DND-41 (cell line): ENCODE measurements at places on chromosomes 16 and 17.

- DNase-seq, result no peak
- peaks cover 11% of the 10 kb centered on the region for H3K4me1 ChIP-seq
- H3K4me3 ChIP-seq, result no peak overlapping the region
- H3K27me3 ChIP-seq, result no peaks in the 10 kb centered on the region
These were observed 18.4 kb upstream of the EXOC7 start for GRCh38 chr17:76121932-76122430.

DNA sequence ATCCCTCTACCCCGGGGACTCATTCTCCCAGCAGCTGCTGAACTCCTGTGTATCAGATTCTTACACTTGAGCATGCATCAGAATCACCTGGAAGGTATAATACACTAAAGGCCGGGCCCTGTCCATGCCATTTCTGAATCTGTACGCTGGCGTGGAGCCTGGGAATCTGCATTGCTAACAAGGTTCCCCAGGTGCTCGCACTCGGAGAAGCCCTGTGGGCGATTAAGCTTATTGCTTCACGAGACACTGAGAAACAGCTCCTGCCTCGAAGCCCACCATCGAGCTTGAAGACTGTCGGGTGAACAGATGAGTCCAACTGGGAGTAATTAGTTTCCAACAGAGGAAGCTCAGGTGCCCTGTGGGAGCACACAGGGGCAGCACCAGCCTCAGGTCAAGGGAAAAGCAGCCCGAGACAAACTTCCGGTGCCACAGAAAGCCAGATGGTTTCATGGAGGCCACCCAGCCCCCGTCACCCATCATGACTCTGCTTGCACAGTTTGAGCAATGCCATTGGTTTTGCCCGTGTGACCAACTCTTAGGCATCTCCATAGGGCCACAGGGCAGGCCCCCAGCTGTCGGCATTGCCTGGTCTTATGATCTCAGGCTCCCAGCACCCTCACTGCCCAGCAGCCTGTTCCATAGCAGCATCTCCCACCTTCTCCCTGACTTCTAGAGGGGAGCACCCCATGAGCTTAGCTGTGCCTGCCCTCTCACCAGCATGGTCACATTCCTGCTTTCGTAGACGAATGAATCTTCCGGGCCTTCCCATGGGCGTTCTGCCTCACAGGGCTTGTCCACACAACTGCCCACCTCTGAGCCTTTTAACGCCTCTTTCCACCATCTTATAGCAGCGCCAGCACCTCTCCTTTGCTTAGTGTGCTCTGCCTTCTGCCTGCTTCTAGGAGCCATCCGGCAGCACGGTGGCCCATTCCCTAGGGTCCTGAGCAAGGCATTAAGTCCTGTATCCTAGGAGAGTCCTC, 10.9 kb downstream of the CTRB2 start:
- H3K27ac ChIP-seq, result no peak overlapping the region
- no peak for DNase-seq
- H3K4me1 ChIP-seq, result peaks cover 4% of the 10 kb centered on the region
- no peaks in the 10 kb centered on the region for H3K27me3 ChIP-seq
- no peaks in the 10 kb centered on the region for H3K36me3 ChIP-seq

DNA sequence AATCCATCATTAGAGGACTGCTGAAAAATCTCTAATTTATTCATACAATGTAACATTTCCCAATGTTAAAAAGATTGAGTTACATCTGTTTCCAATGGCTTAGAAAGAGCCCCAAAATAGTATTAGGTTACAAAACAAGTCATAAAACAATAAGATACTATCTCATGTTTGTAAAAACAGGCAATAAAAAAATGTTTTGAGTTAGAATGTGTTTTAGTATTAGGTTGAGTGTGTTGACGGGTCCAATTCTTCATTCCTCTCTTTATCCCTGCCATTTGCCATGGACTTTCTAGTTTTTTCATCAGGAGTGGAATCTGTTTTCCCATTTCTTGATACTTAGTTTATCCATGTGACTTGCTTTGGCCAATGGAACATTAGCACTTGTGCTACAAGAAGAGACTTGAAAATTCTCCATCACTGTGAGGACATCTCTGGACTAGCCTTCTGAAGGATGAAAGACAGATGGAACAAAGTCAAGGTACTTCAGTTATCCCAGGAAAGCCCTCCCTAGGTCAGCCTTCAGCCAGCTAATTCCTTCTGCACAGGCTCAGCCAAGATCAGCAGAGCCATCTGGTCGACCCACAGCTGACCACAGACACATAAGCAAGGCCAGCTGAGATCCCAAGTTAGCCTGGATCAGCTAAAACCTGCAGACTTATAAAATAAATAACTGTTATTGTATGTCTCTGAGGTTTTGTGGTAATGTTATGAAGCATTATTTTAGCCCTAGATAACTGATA, 83.3 kb downstream of the HS3ST3A1 start:
- H3K27me3 ChIP-seq, result peaks cover 3% of the 10 kb centered on the region
- H3K27ac ChIP-seq, result no peak overlapping the region
- H3K4me3 ChIP-seq, result no peak overlapping the region
- H3K4me1 ChIP-seq, result no peaks in the 10 kb centered on the region
- DNase-seq, result no peak
- no peaks in the 10 kb centered on the region for H3K36me3 ChIP-seq

DNA sequence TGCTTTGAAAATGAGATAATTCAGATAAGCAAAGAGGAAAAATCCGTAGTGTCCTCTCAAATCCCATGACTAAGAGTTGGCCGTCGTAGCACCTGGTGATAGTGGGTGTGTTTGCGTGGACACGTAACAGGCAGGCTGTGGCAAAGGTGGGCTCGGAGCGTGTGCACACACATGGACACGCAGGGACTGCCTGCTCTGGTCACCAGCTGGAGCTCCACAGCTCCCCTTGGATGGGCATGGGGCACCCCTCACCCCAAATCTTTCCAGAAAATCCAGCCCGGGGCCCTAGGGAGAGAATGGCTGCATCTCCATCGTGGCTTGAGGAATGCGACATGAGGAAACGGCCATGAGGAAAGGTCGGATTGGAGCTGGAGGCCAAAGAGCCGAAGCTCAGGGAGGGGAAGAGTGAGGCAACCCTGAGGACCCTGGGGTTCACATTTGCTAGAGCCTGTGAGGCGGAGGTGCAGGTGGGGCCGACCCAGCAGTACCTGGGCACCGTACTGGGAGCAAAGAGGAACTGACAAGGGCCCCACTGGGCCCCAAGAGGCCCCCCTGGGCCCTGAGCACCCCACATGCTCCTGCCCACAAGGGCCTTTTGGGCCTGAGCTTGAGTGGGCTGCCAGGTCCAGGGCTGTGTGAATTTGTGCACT, 51.6 kb downstream of the DNAH17 start:
- H3K36me3 ChIP-seq, result no peaks in the 10 kb centered on the region
- no peaks in the 10 kb centered on the region for H3K4me1 ChIP-seq
- H3K27ac ChIP-seq, result no peak overlapping the region
- H3K4me3 ChIP-seq, result no peak overlapping the region
- DNase-seq, result no peak

- H3K4me3 ChIP-seq, result no peak overlapping the region
- no peak overlapping the region for H3K27ac ChIP-seq
- no peak for DNase-seq
- no peaks in the 10 kb centered on the region for H3K4me1 ChIP-seq
- no peaks in the 10 kb centered on the region for H3K27me3 ChIP-seq
These were observed 26.6 kb upstream of the GSE1 start for GRCh38 chr16:85586380-85587104.

- no peaks in the 10 kb centered on the region for H3K27me3 ChIP-seq
- no peak overlapping the region for H3K4me3 ChIP-seq
- no peak overlapping the region for H3K27ac ChIP-seq
- no peaks in the 10 kb centered on the region for H3K36me3 ChIP-seq
These were observed 11.6 kb downstream of the CDH3 start for GRCh38 chr16:68656751-68657150.

GRCh38 chr17:19664136-19664820, 15.7 kb downstream of the ALDH3A2 start:
- H3K36me3 ChIP-seq, result no peaks in the 10 kb centered on the region
- H3K4me1 ChIP-seq, result no peaks in the 10 kb centered on the region
- H3K27ac ChIP-seq, result no peak overlapping the region

GRCh38 chr17:82385559-82386254, 14.1 kb downstream of the UTS2R start:
- no peak overlapping the region for H3K27ac ChIP-seq
- DNase-seq, result no peak
- no peak overlapping the region for H3K4me3 ChIP-seq
- H3K36me3 ChIP-seq, result no peaks in the 10 kb centered on the region
